Activated CD8-positive, alpha-beta T cell treated with anti-CD3 and anti-CD28 coated beads for 36 hours (primary cell): ENCODE measurements at places on chromosomes 13 and 19. TPM values are rescaled to one million over a fixed set of nuclear protein-coding genes. Genes with fewer than 3 reads are reported as not detected.

The ZAR1L gene
- not detected for total RNA-seq

The ZFP36 gene
- total RNA-seq: 80.3 TPM

The GJB2 gene
- 1.1 TPM for total RNA-seq

The BCAM gene
- total RNA-seq: not detected

The FLT3 gene
- total RNA-seq: not detected
